Activated gamma-delta T cell treated with Interleukin-2 at 50 U/mL for 16 hours (primary cell): ENCODE measurements at places on chromosomes 4 and X.

GRCh38 chr4:7420661-7421040, 14.1 kb downstream of the PSAPL1 start:
- no peak for DNase-seq

- DNase-seq, result no peak
Measured at GRCh38 chr4:32393806-32394205, 1673.6 kb downstream of the PCDH7 start.

DNA sequence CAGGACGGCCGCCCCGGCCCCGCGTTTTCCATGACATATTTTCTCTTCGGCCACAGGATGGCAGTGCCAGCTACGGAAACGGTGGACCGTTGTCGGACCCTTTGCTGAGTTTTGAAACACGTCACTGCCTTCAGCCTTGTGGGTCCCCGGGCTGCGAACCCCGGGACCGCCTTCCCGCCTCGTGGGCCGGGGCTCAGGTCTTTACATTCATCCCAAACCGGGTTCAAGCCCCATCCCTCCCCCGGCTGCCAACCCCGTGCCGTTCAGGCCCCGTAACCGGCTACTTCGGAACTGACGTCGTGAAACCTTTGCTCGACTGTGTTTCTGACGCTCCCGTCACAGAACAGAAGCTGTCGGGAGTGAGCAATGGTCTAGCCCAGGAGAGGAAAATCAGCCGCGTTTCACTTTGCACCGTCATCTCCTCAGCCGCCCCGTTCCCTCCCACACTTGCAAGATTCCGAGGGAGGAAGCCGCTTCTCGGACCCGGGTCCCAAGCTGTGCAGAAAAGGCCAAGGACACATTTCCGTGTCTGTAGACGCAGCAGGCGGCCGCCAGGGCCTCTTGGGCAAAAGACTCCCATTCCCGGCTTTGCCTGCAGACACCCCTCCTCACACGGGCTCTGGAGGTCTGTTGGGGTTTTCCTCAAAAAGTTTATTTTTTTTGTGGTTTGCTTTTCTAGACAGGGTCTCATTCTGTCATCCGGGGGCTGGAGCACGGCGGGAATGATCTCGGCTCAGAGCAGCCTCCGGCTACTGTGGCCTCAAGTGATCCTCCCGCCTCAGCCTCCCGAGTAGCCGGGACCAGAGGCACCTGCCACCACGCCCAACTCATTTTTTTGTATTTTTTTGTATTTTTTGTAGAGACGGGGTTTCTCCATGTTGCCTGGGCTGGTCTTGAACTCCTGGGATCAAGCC, 41.4 kb upstream of the PPP2R3B start:
- no peak for DNase-seq

GRCh38 chr4:73673286-73673685, 53.0 kb upstream of the RASSF6 start:
- no peak for DNase-seq

- peak; percentile 10 for DNase-seq
Measured at GRCh38 chr4:152778656-152779512, 646 bp downstream of the TIGD4 start.

GRCh38 chrX:104435249-104435648, 130.8 kb upstream of the IL1RAPL2 start:
- no peak for DNase-seq

- DNase-seq, result no peak
Measured at GRCh38 chrX:14927401-14927800, 54.2 kb downstream of the MOSPD2 start.

DNA sequence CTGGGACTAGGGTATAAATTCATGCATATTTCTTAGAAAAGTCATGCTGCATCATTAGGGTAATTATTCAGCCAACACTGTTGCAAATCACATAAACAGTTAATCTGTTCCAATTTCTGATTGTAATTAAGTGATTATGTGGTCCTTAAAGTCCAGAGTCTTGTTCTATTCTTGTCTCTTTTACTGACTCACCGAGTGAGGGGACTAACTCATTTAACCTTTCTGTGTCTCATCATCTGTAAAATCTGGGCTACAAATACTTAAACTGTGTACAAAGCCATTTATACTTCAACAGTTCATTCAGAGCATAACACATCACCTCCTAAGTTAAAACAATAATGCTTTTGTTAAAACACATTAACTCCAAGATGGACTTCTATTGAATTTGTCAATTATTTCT, 65.4 kb upstream of the KLHL13 start:
- DNase-seq, result no peak

DNA sequence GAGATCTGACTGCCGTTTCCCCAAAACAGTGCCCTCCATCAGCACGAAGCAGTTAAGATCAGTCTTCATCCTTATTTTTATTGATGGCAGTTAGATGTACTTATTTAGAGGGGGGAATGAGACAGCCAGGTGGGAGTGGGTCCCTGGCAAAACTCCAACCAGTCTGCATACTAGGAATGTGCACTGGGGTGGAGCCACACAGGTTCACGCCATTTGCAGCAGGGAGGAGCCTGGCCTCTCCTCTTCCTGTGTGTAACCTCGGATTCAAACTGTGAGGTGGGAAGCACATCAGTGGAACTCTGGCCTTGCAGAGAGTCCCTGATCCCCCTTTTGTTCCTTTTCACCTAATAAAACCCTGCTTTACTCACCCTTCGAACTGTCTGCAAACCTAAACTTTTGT, 987.7 kb upstream of the GRIA3 start:
- DNase-seq, result no peak

DNA sequence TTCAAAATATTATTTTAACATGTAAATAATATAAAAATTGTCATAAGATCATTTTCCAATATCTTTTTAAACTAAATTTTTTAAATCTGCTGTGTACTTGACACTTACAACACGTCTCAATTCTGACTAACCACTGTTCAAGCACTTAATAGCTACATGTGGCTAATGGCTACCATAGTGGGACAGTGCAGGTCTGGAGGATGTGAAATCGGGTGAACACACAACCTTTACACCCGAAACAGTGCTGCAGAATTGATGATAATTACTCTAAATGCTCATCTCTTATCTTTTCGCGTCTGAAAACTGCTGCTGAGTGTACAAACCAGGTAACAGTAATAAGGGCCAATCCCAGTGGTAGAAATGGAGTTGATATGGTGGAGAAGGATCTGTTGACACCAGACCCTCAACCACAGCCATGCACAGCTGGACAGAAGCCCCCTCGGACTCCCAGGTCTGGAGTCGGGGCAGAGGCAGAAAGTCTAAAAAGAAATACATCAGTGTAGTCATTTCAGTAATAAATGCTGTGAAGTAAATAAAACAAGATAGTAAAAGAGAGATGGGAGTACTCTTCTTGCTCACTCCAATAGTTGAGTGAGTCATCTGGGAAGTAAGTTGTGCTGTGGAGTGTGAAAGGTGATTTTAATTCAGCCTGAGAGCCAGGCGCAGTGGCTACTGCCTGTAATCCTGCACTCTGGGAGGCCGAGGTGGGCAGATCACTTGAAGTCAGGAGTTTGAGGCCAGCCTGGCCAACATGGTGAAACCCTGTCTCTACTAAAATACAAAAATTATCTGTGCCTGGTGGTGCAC, 150.0 kb downstream of the CBR4 start:
- no peak for DNase-seq

GRCh38 chr4:93605163-93605562, 223.4 kb upstream of the ATOH1 start:
- no peak for DNase-seq

DNA sequence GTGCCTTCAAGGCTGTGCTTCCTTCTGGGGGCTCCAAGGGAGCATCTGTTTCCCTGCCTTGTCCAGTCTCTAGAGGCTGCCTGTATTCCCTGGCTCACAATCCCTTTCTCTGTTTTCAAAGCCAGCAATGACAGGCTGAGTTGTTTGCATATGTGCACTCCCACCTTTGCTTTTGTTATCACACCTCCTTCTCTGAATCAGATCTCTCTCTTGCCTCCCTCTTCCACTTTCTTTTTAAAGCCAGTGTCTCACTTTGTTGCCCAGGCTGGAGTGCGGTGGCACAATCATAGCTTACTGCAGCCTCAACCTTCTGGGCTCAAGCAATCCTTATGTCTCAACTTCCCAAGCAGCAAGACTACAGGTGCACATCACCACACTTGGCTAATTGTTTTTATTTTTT, 37.1 kb upstream of the LEF1 start:
- DNase-seq, result no peak

- no peak for DNase-seq
Measured at GRCh38 chr4:41728573-41728913, 20.0 kb downstream of the PHOX2B start.

DNA sequence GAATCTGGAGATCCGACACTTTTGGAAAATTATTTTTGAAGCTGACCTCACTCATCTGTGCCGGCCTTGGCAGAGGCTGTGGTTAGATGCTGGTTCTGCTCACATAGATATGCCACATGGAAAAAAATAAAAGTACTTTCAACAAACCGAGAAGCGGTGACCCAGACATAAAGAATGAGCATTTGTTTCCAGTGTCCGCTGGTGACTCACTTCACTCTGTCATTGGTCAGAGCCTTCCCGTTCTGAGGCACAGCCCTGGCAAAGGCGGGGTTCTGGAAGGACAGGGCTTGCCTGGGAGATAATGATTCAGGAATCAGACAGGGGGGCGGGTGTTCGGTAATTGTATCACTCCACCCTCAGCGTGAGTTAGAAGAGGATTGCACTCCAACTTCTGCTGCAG, 172.4 kb upstream of the MXRA5 start:
- DNase-seq, result no peak

GRCh38 chr4:82939414-82939813, 38.9 kb downstream of the THAP9 start:
- DNase-seq, result no peak

DNA sequence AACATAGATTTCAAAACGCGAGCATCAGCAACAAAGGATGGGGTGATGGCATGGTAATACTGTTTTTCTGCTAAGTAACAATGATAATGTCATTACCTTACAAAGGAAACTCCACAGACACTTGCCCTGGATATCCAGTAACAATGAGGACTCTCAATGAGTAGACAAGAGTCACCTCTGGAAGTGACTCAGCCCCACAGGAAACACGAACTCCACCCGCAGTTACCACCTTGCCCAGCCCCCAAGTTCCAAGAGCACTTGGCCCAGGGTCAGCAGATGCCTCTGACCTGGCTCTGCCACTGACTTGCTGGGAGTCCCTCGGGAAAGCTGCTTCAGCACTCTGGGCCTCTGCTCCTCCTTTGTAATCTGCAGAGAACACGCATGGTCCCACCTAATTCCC, 110.3 kb upstream of the MAP3K15 start:
- peak; percentile 26 for DNase-seq

GRCh38 chr4:52751487-52751911, 274 bp upstream of the ERVMER34-1 start:
- DNase-seq, result no peak

DNA sequence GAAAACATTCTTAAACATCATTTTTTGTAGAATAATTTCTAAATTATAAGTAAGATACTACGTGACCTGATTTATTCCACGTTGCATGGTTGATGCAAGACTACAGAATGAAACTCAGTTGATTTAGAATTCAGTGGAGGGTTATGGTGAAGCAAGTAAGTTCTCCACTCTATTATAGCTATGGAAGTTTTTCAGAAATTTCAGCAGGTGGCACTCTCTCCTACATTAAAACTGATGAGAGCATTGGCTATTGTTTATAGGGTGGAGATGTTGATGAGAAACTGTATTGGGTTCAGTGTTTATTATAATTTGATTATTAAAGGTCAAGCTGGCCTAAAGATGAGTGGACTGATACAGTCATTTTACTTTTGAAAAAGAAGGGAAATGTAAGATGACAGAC, 88.0 kb downstream of the FNIP2 start:
- no peak for DNase-seq

DNA sequence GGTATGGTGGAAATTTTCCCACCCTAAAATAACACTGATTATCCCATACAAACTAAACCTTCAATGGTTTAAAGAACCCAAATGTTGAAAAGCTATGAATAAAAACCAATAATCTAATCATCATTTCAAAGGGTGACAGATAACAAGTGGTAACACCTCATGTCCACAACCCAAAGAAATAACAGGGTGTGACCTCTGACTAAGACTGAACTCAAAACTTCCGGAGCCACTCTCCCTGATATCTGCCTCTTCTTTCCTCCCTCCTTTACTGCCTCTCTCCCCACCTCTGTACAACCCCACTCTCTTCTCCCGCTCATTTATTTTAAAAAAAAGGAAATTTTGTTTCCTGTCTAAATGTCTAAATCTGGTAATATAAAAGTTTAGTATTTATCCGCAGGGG, 11.5 kb downstream of the FBXW7 start:
- no peak for DNase-seq

DNA sequence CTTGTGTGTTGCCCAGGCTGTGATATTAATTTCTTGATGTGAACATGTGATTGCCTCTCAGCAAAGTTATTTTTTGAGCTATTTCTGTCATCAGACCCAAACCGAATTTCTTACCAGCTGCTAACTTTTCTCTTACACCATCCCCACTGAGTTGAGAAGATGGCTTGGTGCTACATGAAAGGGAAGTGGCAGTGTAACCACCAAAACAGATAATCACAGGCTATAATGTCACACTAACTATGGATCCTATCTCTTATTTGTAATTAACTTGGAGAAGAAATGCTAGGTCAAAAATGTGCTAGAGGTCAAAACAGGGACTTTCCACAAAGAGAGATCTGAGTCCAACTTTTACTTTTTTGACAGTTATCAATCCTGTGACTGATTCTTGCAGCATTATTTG, 43.8 kb downstream of the ELOVL6 start:
- DNase-seq, result no peak

GRCh38 chr4:22463179-22463578, 52.7 kb downstream of the ADGRA3 start:
- no peak for DNase-seq

- DNase-seq, result no peak
Measured at GRCh38 chr4:79882806-79883205, 190.2 kb downstream of the ANTXR2 start.

GRCh38 chr4:141922236-141922635, 285.9 kb downstream of the IL15 start:
- no peak for DNase-seq

GRCh38 chrX:64192673-64193072, 12.8 kb downstream of the AMER1 start:
- DNase-seq, result no peak

DNA sequence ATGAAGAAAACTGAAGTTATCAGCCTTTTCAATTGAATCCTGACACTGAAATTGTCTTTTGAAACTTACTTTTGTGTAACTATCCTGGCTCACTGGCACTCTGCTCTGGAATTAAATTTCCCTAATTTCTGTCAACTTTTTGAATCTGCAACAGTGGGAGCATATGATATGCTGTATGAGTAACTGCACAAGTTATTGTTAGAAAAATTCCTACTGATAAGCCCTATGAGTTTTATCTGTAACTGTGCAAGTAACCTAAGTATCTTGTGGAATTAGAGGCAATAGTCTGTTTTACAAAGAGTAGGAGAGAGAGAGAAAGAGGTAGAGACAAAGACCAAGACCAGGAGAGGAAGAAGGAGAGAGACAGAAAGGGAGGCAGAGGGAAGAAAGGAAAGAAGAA, 9.2 kb upstream of the HPGD start:
- no peak for DNase-seq

- DNase-seq, result peak; percentile 49
Measured at GRCh38 chrX:153582896-153583295, 16.0 kb downstream of the CCNQ start.

- DNase-seq, result no peak
Measured at GRCh38 chr4:75555294-75556164, at the start of gene ODAPH. Gene ODAPH (plus strand): TSS chr4:75556066. CDS start chr4:75556083, 17 bp downstream.
